ENCODE measurements at places on chromosomes 2 and 18.

- DNase-seq, result no peak
Measured at GRCh38 chr2:169303579-169304305, 58.6 kb downstream of the LRP2 start.

- no peak for DNase-seq
Measured at GRCh38 chr2:175847128-175847527, 154.9 kb downstream of the LNPK start.

- DNase-seq, result no peak
Measured at GRCh38 chr18:78528411-78529258, 451.0 kb upstream of the SALL3 start.

- no peak for DNase-seq
Measured at GRCh38 chr2:16628314-16628713, 37.3 kb downstream of the CYRIA start.

GRCh38 chr2:134712299-134712698 is 6.5 kb downstream of the TMEM163 start:
- DNase-seq, result no peak

GRCh38 chr18:61619783-61620182 is 273.0 kb downstream of the RNF152 start:
- DNase-seq, result no peak

DNA sequence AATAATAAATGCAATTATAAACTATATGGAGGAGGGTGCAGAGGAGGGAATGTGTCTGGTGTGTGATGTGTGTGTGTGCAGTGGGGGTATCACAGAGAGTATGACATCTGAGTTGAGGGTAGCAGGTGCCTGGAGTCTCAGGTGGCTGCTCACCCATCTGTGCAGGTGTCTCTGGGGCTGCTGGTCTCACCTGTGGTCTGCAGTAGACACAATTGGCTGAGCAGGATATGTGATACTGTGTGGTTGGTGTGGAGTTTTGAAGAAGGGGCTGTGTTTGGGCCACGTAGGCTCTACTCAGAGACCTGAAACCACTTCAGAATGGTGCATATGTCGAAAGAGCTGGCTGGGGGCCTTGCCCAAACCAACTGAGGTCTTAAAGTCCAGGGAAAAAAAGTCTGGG is 17.0 kb downstream of the FABP1 start:
- no peak for DNase-seq

DNA sequence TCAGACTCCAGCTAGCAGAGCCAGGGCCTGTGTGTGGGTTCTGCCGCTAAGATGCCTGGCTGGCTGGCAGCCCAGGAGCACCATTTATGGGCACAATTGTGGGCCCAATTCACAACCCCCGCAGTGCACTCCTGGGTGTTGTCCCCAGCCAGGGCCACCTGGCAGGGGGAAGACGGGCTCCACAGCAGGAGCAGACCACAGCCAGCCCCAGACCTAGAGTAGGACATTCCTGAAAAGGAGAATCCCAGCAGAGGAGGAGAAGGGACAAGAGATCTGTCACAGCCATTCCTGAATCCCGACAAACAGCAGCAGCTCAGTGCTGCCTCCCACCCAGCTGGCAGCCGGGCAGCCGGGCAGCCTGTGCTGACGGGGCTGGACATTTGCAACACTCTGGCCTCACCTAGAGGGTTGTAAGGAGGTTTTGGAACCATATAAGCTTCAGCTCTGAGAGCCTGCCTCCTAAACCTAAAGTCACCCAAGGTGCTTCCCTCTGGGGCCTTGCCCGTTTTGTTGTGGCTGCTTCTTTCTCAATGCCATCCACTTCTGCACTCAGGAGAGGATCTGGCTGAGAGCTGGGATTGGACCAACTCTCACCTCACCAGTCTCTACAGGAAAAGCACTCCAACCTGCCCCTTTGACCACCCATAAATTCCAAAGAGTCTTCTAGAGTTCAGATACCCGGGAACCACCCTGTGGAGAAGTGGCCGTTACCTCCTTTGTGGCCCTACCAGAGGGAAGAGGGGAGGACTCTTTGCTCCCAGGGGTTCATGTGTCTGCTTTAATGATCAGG is 4.1 kb upstream of the TMEM177 start:
- no peak for DNase-seq

- no peak for DNase-seq
Measured at GRCh38 chr18:56298935-56299334, 339.5 kb downstream of the TXNL1 start.

GRCh38 chr2:27255187-27255586 is 7.7 kb downstream of the SLC30A3 start:
- peak; percentile 67 for DNase-seq

DNA sequence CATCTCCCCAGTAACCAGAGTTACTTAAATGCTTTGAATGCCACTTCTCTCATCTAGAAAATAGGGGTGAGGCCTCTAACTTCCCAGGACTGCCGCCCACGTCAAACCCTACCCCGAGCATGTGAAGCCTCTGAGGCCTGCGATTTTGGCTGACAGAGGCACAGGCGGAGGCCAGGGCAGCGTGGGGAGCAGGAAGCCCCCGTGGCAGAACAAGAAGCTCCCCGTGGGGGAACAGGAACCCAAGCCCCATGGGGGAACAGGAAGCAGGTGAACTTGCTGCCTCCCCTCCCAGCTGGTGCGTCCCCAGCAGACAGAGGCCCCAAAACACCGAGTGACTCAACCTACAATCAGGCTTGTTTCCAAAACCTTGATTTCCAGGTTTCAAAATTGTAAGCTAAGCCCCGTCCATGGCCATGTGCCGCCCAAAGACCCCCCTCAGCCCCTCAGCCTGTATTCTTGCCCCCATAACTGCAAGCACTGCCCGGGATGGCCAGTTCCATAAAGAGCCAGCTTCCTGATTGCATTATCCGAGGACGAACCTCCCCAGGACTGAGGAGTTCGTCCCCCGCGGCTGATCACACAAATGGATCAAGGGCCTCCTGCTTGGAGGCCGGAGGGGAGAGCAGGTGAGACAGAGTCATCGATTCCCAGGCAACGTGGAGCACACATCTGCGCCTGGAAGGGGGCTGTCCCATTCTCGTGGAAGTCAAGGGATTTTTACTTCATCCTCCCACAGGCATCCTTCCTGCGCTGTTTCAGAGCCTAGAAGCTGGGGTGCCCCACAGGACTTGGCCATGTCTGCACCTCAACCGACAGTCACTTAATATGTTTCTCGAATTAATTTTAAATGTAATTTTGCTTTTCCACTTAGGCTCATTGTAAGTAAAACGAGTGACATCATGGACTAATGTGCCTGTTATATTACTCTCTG is 36.3 kb upstream of the CTDP1 start:
- DNase-seq, result no peak

GRCh38 chr18:27109451-27109850 is 75.7 kb downstream of the CHST9 start:
- no peak for DNase-seq

DNA sequence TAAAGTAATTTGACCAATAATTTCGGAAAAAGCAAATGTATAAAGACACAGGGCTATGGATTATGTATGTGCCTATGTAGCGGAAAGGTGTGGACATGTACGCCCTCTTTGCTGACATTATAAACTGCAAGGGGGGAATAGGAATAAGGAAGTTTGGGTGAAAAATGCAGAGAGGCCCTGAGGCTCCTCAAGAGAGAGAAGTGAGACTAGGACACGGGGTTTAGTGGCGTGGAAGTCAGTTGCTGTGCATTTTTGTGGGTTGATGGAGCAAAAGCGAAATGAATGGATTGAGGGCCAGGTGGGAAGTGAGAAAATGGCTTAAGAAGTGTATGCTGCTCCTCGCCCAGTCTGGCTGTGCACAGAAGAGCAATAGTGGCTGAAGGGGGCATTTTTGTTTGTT is 96.2 kb upstream of the B3GNT7 start:
- DNase-seq, result no peak

DNA sequence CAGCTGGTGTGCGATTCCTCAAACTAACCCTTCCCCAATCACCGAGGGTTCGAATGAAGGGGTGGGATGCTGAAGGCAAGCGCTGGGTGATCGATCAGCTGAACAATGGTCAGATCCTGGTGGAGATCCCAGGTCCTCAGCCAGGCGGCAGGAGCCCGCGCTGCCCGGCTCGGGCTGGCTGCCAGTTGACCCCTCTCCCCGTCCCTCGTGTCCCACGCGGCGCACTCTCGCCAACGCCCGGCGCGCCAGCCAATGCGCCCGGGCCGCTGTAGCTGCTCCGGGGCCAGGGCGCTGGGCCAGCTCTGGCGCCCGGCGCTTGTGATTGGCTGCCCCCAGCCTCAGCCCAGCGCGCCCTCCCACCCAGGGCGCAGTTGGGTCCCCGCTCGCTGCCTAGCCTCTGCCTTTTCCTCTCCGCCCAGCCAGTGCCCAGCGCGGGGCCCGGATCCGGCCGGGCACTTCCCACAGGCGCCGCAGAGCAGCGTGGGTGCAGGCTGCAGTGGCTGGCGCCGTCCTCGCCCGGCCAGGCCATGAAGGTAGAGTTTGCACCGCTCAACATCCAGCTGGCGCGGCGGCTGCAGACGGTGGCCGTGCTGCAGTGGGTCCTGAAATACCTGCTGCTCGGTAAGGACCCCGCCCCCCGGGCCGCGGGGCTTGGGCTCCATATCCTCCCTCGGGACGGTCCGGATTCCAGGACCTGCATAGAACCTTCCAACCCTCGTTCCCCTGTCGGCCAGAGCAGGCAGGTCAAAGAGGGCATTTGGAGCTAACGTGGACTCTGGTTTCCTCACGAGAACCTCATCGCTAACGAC is at the start of gene MOGAT1:
MOGAT1 (plus strand) TSS at position 400 of the 809 bp plus-strand sequence; CDS start at position 528, 128 bp downstream.
- peak; percentile 23 for DNase-seq

DNA sequence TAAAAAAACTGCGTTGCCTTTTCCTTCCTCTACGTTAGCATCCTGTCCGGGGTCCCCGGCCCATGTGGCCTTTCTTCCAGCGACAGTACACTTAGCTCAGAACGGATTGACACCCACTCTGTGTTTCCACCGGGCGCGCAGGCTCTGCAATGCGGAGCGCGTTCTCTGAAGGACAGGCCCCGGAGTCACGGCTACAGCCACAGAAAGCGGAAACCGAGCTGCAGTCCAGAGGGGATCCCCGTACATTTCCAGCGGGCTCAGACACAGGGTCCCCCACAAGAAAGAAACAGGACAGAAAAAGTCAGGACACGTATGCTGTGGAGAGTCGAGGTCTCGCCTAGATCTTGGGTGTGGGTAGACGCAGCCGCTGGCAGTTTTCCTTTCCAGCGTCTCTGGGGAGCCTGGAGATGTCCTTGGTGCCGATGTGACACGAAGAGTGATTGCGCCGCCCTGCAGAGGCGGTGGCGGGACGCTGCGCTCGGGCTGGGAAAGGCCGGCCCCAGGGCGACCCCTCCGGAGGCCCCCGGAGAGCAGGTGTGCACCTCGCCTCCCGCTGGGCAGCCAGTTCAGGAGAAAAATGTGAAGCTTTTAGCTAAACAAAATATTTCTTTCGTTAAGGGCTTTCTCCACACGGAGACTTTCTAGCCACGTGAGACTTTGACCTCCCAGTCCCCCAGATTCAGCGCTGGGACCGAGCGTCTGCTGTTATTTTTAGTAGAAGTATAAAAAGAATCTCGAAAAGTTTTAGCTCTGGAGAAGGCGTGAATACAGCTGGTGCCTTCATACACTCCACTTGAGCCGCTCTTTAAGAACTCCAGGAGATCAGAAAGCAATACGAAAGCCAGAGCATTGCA is 1.3 kb upstream of the ACKR3 start:
- DNase-seq, result peak; percentile 75

DNA sequence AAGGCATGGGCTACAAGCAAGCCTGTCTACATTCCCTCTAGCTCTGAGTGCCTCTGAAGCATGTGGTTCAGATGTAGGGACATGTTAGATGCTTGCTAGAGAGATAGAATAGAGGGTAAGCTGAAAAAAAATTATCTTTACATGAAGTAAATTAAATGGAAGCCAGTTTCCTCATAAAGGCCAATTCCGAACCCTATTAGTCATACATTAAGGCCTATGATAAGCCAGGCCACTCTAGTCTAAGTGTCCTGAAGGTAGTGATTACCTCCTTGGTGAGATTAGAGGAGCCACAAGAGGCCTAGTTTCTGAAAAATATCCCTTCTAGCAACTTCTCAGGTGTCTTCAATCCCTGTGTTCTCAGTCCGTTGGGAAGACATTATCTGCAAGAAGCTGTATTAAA is 72.4 kb upstream of the NPAS2 start:
- DNase-seq, result no peak
